Stimulated activated CD4-positive, alpha-beta T cell treated with anti-CD3 and anti-CD28 coated beads, Interleukin-1b, Interleukin-23, amount 100 ng/mL, for 24 hours (primary cell): ENCODE measurements at places on chromosomes 2 and 18.

DNA sequence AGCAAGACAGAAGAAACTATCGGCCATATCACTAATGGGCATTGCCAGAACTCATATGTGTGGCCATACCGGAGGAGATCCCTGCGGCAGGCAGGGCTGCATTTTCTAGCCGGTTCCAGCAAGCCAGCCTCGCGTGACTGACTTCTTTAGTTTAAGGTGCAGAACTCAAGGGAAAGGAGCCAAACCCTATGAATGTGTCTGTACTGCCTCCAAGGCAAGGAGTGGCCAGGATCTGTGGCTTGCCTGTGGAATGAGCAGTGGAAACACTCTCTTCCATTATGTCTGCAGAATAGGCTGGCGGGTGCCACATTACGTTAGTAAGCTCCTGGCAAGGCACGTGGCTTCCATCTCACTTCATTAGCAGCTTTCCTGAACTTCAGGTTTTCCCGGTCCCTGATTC is 137.6 kb downstream of the ATL2 start:
- no peak for DNase-seq

DNA sequence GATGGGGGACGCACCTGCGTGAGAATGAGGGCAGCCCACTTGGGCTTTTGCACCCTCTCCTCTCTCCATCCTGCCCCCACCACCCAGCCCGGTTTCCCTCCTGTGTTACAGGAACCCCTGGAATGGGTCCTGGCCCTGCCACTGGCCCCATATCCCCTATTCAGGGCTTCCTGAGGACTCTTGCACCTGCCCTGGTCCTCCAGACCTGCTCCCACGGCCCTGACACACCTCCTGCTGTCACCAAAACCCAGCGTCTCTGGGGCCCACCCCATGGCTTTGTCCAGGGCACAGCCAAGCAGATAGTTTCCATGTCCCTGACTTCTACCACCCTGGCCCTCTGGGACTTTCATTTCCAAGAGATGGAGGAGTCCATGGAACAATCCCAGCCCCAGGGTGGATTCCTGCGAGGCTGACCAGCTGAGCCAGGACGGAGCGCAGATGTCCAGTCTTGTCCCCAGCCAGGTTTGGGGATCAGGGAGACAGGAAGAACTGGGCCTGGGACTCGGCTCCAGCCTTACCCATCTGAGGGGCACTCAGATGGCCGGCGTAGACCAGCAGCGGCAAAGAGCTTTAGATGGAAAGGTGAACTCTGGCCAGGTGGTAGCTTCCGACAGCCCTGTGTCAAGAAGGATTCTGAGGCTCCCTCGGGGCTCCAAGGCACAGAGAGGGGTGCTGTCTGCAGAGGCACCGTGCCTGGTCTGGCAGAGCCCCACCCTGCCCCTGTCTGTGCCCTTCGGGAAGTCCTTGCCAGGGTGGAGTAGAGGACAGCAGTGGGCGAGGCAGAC is 12.0 kb downstream of the GPR35 start:
- no peak for DNase-seq

- DNase-seq: no peak
Measured at GRCh38 chr2:88170472-88170892, 336 bp downstream of the THNSL2 start.

GRCh38 chr2:72145289-72145657 is 2.4 kb downstream of the CYP26B1 start:
- no peak for DNase-seq

DNA sequence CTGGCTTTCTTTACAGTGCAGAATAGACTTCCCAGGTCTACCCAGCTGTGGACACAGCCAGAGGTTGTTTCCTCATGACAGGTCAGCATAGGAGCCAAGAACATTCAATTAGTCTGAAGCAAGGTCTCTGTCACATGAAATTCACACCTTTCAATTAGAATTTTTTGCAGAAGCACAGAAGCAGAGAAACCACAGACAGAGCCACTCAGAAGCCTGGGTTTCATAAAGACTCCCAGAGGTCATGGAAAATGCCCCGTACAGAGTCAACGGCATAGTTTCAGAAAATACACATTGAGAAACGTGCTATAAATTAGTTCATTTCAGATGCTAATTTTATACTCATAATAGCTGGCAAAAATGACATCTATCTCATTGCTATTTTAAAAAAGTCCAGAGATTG is 87.0 kb upstream of the TMEM200C start:
- DNase-seq: no peak

GRCh38 chr2:230968921-230969658 is 26.8 kb upstream of the SPATA3 start:
- no peak for DNase-seq

DNA sequence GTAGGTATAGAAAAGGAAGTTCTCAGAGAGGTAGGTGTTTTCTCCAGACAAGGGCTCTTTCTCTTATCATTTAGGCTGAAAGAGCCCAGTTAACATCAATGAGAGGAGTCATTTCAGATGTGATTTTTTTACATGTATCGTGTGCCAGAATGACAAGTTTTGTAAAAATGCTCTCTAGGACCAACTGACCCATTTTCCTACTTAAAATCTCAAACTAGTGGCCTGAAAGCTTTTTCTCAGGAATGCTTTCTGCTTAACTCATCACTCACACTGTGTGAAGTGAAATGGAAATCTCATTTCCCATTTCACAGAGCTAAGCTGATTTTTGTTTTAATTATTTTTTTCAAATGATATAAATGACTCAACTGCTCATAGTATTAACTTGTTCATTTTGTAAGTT is 128.7 kb upstream of the CYP26B1 start:
- no peak for DNase-seq
